Naive thymus-derived CD8-positive, alpha-beta T cell (primary cell): ENCODE measurements at places on chromosomes 1 and 21. TPM values are rescaled to one million over a fixed set of nuclear protein-coding genes. Genes with fewer than 3 reads are reported as not detected.

DNA sequence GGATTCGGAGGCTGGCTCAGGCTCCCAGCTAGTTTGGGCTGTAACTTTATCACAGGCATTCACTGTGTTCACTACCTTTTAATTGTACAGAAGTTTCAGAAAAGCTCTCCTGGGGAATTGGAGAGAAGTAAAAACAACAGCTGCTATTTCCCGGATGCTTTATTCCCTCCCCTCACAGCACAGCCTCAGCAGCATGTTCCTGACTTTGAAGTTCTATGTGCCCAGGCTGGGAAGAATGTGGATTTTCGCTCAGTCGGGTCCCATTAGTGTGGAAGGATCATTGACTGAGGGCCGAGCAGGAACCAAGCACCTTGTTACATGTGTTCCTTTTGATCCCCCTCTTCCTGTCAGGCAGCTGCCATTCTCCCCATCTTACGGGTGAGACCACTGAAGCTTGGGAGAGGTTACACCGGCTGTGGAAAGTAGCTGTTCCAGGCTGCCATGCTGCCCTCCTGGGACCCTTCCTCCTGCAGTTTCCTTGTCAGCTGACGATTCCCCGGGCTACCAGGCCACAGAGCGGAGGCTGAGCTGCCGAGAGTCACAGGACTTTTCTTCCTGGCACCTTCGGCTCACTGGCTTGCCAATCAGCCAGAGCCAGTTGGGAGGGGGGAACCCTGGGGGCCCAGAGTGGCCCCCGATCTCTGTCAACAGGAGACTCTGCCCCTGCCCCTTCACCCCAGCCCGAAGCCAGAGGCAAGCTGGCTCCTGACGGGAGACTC lies 223.1 kb upstream of the TMEM51 start:
- no peak for DNase-seq

GRCh38 chr1:69246710-69247109 lies 321.0 kb upstream of the LRRC7 start:
- DNase-seq: no peak

GRCh38 chr1:90313778-90314177 lies 318.9 kb downstream of the ZNF326 start:
- DNase-seq: no peak

DNA sequence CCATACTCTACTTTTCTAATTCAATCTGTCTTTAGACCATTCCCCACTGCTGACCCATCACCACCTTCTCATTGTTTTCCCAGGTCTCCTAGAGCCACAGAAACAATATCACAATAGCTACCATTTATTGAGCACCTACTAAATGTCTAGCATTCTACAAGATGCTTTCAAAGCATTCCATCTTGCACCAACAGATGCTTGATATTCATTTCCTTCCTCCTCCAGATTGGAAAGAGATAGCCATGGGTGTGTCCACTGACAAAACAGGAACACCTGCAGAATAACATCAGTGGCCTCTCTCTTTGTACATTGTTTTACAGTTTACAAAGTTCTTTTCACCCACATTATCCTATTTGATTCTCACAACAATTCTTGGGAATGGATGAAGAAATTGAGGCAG lies 2.2 kb downstream of the RAB3B start:
- no peak for DNase-seq

DNA sequence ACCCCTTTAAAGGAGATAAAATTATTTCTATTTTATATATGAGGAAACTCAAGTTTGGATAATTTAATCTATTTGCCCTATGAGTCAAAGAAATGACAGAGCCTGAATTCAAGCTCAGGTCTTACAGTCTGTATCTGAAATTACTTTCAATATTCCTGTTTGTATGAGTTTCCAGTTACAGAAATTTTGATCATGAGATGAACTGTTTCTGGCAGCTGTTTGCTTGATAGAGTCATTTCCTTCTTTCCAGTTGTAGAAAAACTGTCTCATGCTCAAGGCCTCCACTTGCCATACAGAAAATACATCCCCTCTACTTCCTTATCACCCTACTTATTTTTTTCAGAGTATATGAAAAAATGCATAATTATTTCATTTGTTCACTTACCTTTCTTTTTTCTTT lies 87.6 kb downstream of the PTPRC start:
- no peak for DNase-seq

- no peak for DNase-seq
Observed at GRCh38 chr1:209850342-209850979, 22.7 kb downstream of the UTP25 start.

DNA sequence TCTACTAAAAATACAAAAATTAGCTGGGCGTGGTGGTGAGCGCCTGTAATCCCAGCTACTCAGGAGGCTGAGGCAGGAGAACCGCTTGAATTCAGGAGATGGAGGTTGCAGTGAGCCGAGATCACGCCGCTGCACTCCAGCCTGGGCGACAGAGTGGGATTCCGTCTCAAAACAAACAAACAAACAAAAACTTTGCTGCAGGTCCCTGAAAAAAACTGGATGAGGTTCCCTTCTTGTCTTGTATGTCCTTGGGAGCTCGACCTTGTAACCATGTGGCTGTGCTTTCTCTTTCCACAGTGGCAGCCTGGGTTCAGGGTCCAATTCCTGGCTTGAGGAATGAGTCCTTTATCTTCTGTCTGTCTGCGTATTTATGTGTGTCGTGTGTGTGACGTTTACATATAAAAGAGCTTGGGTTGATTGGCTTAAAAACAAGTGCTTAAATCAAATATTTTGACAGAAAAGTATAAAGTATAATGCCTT lies 18.0 kb upstream of the COX20 start:
- no peak for DNase-seq

GRCh38 chr21:34670962-34671348 lies 2.2 kb downstream of the CLIC6 start:
- no peak for DNase-seq

DNA sequence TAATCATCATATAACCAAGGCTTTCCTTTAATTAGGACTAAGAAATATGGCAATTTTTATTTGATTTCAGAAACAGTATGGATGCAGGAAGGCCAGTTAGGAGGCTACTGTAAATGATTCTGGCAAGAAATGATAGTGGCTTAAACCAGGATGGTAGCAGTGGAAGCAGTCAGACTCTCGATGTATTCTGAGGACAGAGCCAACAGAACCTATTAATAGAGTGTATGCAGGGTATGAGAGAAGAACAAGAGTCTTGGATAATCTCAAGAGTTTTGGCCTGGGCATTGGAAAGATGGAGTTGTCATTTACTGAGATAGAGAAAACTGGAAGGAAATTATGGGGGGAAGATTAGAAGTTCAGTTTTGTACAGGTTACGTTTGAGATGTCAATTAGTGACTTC lies 73.3 kb upstream of the GNG4 start:
- no peak for DNase-seq

- DNase-seq: no peak
Observed at GRCh38 chr1:234746798-234747196, 136.8 kb upstream of the IRF2BP2 start.

DNA sequence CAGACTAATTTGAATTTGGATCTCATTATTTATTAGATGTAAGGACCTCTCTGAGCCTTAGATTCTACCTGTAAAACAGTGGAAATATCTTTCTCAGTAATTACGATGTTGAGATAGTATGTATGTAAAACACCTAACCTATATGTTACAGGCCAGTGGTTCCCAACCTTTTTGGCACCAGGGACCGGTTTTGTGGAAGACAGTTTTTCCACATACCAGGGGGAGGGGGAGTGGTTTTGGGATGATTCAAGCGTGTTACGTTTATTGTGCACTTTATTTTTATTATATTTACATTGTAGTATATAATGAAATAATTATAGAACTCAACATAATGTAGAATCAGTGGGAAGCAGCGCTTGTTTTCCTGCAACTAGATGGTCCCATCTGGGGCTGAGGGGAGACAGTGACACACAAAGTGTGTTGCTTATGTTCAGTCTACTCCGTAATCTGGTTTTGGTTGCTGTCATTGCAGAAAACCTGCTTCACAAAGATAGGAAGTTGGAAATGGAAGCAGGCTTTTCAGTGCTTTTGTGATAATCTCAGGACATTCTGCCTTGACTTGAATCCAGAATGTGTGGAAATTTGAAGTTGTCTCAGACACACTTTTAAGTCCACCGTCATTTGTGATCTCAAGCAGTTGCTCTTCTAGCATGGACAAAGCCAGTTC lies 12.8 kb downstream of the XPR1 start:
- no peak for DNase-seq

- DNase-seq: no peak
Observed at GRCh38 chr1:1098681-1099421, 17.0 kb downstream of the C1orf159 start.

GRCh38 chr1:51242546-51242945 lies 6.5 kb downstream of the RNF11 start:
- no peak for DNase-seq

GRCh38 chr1:111717450-111717849 lies 21.7 kb downstream of the INKA2 start:
- DNase-seq: no peak

DNA sequence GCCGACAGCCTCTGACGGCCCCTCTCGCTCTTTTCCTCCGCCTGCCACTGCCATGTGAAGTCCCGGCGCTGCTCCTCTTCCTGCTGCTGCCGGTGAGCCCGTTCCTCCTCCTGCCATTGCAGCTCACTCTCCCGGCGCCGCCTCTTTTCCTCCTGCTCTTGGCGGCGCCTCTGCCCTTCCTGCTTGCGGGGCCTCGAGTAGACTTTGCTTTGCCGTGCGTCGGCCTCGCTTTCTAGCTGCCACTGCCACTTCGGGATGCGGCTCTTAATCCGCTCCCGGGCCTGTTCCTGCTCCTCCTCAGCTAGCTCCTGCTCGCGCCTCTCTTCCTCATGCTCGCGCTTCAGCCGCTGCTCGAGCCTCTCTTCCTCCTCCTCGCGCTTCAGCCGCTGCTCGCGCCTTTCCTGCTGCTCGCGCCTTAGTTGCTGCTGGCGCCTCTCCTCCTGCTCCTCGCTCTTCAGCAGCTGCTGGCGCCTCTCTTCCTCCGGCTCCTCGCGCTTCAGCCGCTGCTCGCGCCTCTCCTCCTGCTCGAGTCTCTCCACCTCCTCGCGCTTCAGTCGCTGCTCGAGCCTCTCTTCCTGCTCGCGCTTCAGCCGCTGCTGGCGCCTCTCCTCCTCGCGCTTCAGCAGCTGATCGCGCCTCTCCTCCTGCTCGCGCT lies 4.3 kb downstream of the TCHH start:
- no peak for DNase-seq

DNA sequence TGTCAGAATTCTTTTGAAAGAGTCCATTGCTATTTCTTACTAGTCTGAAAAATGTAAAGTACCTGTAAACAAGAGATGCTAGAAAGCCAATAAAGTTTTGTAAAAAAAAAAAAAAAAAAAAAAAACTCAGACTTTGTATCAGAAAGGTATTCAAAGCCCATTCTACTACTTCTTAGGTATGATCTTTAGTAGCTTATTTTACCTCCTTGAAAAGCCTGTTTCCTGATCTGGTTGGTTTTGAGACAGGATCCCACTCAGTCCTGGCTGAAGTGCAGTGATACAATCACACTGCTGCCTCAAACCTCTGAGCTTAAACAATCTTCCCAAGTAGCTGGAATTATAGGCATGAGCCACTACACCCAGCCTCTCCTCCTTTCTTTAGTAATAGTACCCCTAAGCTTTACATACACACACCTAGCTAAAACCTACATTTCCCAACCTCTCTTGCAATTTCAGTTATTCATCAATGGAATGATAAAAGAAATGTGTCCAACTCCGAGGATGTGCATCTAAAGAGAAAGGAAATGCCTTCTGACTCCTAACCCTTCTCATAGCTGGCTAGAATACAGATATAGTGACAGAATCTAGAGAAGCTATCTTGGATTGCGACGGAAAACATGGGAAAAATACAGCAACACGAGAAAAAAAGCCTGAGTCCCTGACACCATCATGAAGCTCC lies 30.6 kb downstream of the EPS15 start:
- no peak for DNase-seq

Gene OR6N2
- polyA plus RNA-seq: not detected

Gene LCE2A
- not detected for polyA plus RNA-seq

Gene SPRR2A
- polyA plus RNA-seq: not detected

Gene ATP6V1G3
- not detected for polyA plus RNA-seq

Gene KLF17
- not detected for polyA plus RNA-seq

Gene SHE
- polyA plus RNA-seq: not detected

Gene RSPH1
- polyA plus RNA-seq: not detected

Gene TNFSF4
- polyA plus RNA-seq: 0.13 TPM

Gene IL6R
- polyA plus RNA-seq: 44.1 TPM
